Dermis blood vessel endothelial cell (primary cell): ENCODE measurements at places on chromosomes 6 and 20. TPM values are rescaled to one million over a fixed set of nuclear protein-coding genes. Genes with fewer than 3 reads are reported as not detected.

The EYS gene
- not detected in 2 replicates for total RNA-seq

The TP53TG5 gene
- total RNA-seq = not detected in 2 replicates

GRCh38 chr20:16257021-16257420 lies 316.2 kb downstream of the KIF16B start:
- no peak for DNase-seq

- no peak for DNase-seq
Measured at GRCh38 chr20:25254986-25255680, 7.2 kb downstream of the PYGB start.
